ENCODE measurements at places on chromosomes 3 and 15.

DNA sequence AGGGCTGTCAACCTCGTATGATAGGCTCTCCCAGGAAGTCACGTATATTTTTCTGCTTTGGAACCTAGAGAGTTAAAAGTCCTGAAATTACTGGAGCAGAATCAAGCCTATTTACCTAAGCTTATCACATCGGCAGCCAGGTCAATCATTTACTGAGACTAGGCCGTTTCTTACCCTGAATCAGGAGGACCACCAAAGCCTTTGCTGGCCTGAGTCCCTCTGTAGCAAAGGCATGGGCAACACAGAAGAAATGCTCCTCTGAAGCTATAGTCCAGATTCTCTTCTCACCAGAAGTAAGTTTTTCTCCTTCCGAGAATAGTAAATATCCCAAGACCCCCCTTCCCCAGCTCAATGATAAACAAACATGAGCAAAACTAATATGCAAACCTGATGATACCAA lies 125.9 kb upstream of the PHLDB2 start:
- no peak for DNase-seq

DNA sequence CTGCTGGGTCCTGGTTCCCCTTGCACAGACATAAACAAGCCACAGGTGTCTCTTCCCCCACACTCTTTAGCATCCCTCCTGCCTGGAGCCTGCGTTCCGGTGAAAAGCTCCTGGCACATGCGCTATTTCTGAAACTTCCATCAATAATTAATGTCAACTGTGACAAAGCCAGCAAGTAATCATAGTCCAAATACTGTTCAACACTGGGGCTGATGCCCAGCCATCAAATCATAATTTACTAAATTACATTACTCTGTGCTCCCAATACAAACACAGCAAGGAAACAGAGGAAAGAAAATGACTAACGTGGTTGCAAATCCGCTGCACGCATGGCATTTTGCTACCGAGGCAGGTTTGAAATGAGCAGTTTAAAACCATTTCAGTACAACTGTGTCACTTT lies 294.7 kb downstream of the ERC2 start:
- no peak for DNase-seq

DNA sequence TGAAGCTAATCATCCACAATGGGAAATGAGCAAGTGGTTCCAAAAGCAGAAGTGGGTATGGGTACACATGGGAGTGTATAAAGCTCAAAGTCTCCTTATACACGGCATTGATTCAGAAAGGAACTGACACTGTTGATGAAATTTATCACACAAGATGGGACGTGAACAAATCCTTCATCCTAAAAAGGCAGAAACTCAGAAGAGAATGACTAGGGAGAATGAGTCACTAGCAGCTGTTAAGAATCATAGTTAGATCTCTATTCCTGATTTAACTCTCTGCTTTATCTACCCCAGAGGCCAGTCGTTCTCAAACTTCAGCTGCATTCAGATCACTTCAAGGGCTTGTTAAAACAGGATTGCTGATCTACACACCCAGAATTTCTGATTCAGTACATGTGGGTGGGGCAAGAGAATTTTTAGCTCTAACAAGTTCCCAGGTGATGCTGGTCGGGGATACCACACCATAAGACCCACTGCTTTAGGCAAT lies 97.7 kb upstream of the PHLDB2 start:
- DNase-seq = peak; percentile 95

DNA sequence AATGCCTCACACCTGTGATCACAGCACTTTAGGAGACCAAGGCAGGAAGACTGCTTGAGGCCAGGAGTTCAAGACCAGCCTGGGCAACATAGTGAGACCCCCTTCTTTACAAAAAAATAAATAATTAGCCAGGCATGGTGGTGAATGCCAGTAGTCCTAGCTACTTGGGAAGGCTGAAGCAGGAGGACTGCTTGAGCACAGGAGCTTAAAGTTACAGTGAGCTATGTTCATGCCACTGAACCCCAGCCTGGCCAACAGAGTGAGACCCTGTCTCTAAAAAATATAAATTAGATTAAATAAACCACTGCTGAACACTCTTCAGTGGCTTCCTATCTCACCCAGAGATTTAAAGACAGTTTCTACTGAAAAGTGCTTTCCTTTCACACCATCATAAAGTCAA lies 6.2 kb downstream of the IFT80 start:
- DNase-seq = no peak

- peak; percentile 36 for DNase-seq
Observed at GRCh38 chr3:112092496-112093179, 6.4 kb downstream of the C3orf52 start.

Data from fibroblast of skin of back (primary cell).